ENCODE measurements at places on chromosomes 6 and 20.

- no peak for DNase-seq
These were observed 469.8 kb upstream of the SOX4 start for GRCh38 chr6:21123507-21124436.

- DNase-seq, result no peak
These were observed 283.2 kb upstream of the HSF2 start for GRCh38 chr6:122116119-122116834.

DNA sequence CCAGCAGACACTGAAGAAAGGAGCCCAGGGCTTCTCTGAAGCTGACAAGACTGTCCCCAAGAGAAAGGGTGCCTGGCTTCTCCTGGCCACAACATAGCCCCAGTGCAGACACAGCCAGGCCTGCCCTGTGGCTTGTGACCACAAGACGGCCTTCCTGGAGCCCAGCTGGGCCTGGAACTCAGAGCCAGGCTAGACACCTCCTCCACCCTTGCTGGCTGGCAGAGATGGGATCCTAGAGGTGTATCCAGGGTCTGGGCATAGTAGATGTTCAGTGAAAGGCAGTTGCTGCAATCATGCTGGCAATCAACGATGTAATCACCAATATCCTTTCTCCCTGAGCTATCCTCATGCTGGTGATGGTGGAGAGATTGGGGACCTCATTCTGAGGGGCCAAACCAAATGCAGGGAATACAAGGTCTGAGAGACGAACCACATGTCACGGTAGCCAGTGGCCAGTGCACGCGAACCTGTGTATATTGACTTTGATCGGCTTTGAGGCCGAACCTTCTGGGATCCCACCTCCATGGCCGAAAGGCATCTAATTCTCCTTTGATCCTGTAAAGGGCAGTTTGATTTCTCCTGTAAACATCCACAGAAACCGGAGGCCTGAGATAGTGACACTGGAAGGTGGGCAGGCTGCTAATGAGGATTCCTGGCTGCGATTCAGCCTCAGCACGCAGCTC lies 115.2 kb downstream of the PSMB1 start:
- no peak for DNase-seq

GRCh38 chr6:53910834-53911233 lies 116.0 kb downstream of the LRRC1 start:
- DNase-seq, result no peak

- DNase-seq, result no peak
These were observed 7.2 kb upstream of the UQCC2 start for GRCh38 chr6:33718713-33719112.

DNA sequence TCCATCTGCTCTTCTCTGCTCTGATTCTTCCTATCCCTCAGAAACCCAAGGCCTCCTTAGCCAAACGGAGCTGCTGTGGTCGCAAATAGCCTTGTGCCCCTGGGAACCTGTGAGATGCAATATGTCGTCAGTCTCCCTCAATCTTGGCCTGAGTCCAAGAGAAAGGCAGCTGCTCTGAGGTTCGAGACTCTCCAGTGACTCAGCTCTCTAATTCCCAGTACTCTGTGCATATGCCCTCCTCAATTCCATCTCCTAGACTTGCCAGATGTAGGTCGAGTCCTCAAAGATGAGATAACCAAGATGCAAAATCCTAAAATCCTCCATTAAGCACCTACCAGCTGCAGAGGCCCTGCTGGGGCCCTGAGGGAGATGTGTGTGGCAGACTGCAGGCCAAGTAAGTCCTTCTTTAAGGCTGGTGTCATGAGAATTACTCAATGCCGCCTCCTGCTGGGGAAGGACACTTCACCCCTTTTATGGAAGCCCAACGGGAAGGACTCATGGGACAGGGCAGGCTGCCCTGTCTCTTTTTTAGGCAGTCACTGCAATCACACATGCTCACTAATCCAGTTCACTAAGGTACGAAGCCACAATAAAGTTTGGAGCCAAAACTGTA lies 28.5 kb downstream of the C6orf15 start:
- no peak for DNase-seq

- no peak for DNase-seq
These were observed 80.0 kb downstream of the CRYBG1 start for GRCh38 chr6:106440546-106440945.

- no peak for DNase-seq
These were observed 426.7 kb upstream of the ID4 start for GRCh38 chr6:19410481-19410880.

DNA sequence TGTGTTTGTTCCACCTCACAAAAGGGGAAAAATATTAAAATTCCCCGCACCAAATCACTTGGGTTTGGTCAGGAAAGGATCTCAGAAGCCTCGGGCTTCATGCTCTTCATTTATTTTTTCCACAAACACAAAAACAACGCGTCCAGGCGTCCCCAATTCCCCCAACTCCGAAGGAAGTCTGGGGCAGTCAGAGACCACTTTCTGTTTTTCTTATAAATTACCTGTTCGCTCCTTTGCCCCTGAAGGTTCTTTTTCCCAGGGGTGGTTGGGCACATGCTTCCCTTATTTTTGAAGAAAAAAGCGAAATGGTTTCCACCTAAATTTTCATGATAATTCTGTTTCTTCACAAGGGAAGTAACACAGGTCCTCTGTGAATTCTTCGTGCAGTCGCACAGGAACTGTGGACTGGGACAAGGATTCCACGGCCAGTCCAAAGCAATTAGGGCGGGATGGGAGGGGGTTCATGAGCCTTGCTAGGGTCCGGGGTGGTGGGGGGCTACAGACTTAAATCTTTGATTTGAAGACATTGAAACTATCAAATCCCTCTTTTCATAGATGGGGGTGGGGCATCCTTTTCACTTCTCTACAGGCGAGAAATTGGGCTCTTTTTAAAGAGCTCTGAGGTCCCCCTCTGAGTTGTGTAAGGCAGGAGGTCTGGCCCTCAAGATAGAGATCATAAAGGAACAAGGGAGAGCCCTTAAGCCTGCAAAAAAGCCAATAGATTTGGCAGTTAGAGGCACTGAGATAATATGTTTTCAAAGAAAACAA lies 30.5 kb upstream of the HFE start:
- no peak for DNase-seq

DNA sequence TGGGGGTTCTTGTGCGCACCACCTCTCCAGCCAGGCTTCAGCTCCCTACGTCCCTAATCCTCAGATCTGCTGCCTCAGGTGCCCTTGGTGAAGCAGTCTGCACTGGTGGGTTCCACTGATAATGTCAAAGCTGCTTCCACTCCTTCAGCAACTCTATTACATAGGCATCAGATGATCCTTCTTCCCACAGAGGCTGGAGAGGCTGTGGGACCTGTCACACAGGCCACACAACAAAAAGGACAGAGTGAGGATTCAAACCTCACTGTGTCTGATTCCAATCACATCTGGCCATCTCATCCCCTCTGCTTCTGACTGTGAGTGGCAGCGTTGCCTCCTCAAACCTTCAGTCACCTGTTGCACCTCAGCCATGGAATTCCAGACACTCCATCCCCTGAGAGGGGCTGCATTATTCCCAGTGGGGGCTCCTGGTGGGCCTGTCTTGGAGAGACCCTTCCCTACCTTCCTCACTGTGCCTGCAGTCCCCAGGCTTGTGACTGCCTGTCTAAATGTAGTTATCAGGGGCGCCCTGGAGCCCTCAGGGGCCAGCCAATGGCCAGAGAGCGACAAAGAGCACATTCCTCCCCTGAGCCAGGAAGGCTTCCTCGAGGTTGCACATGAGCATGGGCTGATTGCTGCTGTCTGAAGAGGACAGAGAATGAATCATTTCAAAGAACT lies 211.4 kb upstream of the ECI2 start:
- DNase-seq, result no peak

DNA sequence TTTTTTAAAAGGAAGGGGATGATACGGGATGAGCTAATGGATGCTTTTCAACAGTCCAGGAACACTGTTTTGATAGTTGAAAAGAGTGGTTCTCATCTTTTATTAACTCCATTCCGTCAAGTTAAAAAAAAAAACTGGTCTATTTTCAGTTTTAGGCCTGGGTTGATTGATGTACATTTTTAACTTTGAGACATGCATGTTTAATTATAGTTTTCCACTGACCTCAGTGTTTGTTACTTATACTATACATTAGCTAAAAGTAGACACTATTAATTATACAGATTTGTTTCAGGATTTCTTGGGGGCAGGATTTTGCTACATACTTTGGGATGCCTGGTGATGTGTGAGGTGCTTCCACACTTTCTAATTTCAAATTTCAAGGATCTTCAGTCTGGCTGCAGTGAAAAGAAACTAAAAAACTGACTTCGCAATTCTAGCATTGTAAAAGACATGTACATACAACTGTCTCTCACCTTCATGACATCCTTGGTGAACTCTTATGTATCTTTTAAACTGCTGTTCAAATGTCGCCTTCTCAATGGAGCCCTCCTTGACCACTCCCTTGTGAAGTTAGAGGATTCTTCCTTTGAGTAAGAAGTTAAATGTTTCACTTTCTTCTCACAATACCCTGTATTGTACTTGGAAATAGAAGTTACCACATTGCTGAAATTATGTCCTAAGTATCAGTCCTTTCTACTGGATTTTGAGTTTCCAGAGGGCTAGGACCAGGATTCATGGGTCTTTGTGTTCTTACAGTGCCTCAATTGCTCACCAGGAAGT lies 101.7 kb downstream of the TSHZ2 start:
- DNase-seq, result no peak

GRCh38 chr20:10563935-10564492 lies 109.8 kb downstream of the JAG1 start:
- no peak for DNase-seq

GRCh38 chr20:56391037-56391436 lies 978 bp downstream of the AURKA start:
- no peak for DNase-seq

GRCh38 chr20:54382419-54382818 lies 93.0 kb upstream of the DOK5 start:
- no peak for DNase-seq

- peak; percentile 47 for DNase-seq
These were observed 92.1 kb downstream of the TASP1 start for GRCh38 chr20:13546497-13547131.

DNA sequence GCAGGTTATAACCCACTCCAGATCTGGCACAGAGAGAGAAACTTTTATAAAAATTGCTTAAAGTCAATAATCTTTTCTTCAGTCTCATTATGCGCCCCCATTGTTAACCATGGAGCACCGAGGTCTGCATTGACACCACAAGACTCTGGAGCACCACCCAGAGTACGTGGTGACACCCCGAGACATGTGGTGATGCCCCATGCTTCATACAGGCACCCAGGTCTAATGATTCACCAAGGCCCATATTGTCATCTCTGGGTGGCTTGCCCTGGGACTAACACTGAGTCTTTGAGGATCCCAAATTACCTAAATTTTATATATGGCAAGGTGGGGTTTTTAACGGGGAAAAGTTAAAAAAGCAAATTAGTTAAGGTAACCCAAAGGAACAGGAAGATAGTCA lies 31.1 kb downstream of the CD109 start:
- DNase-seq, result no peak

GRCh38 chr6:105921781-105922180 lies 164.4 kb upstream of the PRDM1 start:
- DNase-seq, result no peak

DNA sequence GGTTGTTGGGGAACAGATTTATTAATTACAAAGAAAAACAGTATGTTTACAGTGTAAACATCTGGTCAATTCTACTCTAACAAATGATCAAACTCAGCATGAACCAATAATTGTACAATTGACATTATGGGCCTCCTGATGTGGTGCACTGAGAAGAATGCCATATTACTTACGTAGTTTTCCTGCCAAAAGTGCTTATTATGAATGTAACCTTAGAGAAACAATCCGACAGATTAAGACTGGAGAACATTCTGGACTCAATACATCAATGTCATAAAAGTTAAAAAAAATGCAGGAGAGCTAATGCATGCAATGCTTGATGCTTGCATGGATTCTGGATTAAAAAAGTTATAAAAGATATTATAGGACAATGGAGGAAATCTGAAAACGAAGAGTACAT lies 69.0 kb downstream of the LYRM4 start:
- DNase-seq, result no peak

- no peak for DNase-seq
These were observed 175.2 kb downstream of the ZMYND8 start for GRCh38 chr20:47181056-47181862.

DNA sequence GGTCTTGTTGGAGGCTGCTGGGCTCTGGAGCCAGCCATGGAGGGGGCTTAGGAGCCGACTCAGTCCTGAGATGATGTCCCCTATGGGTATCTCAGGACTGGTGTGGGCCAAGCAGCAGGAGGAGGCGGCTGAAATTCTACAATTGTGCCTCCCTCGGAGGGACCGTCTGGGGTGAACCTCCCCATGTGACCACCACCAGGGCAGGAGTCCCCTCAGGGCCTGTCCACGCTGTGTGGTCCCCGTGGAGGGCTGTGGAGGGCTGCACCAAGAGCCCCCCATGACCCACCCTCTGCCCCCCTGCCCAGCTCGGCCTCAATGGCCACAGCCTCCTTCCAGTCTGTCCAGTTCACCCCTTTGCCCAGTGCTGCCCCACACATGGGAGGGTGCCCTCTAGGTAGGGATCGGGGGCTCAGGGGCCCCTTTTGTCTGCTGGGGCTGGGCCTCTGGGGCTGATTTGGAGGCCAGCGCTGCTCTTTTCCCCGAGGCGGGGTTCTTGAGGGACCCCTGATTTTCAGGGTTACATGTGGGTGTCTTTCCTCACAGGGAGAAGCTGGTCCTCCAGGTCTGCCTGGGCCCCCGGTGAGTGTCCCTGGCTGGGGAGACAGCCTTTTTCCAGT lies 1.2 kb downstream of the COL9A3 start:
- DNase-seq, result no peak

GRCh38 chr6:56691286-56691595 lies 48.6 kb upstream of the DST start:
- DNase-seq, result no peak

DNA sequence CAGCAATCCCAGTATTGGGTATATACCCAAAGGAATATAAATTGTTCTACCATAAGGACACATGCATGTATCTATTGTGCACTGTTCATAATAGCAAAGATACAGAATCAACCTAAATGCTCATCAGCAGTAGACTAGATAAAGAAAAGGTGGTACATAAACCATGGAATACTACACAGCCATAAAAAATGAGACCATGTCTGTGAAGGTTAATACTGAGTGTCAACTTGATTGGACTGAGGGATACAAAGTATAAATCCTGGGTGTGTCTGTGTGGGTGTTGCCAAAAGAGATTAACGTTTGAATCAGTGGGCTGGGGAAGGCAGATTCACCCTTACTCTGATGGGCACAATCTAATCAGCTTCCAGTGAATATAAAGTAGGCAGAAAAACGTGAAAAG lies 86.9 kb downstream of the MAN1A1 start:
- DNase-seq, result no peak

DNA sequence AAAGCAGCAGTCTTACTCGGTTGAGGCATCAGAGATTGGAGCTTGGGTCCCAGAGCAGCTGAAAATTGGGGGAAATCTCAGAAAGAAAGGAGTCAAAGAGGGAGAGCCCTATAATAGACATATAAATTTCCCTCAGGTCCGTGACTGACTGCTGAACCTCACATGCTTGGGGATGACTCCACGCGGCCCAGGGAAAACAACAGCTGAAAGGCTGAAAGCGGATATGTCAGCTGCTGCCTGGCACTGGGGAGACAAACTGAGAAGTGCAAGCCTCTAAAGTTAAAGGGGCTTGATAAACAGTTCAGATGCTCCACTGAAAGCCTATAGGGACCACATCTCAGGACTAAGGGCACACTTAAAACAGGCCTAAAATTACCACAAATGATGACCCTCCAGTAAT lies 255.9 kb upstream of the RIN2 start:
- DNase-seq, result no peak

- no peak for DNase-seq
These were observed 453.2 kb upstream of the PTCHD4 start for GRCh38 chr6:48564036-48564820.

GRCh38 chr6:90035047-90035723 lies 140.9 kb downstream of the GJA10 start:
- no peak for DNase-seq

- DNase-seq, result no peak
These were observed 45.3 kb downstream of the ZNF292 start for GRCh38 chr6:87200469-87201175.

Data from effector CD8-positive, alpha-beta T cell (primary cell).